Activated T-cell treated with anti-CD3 and anti-CD28 coated beads for 48 hours (primary cell): ENCODE measurements at places on chromosomes 7 and 10.

- DNase-seq, result no peak
These were observed 984.8 kb upstream of the LRRTM3 start for GRCh38 chr10:65940816-65941662.

GRCh38 chr7:133315332-133316040 lies 62.6 kb downstream of the EXOC4 start:
- DNase-seq, result no peak

GRCh38 chr10:84626397-84627087 lies 298.2 kb downstream of the CCSER2 start:
- DNase-seq, result no peak

DNA sequence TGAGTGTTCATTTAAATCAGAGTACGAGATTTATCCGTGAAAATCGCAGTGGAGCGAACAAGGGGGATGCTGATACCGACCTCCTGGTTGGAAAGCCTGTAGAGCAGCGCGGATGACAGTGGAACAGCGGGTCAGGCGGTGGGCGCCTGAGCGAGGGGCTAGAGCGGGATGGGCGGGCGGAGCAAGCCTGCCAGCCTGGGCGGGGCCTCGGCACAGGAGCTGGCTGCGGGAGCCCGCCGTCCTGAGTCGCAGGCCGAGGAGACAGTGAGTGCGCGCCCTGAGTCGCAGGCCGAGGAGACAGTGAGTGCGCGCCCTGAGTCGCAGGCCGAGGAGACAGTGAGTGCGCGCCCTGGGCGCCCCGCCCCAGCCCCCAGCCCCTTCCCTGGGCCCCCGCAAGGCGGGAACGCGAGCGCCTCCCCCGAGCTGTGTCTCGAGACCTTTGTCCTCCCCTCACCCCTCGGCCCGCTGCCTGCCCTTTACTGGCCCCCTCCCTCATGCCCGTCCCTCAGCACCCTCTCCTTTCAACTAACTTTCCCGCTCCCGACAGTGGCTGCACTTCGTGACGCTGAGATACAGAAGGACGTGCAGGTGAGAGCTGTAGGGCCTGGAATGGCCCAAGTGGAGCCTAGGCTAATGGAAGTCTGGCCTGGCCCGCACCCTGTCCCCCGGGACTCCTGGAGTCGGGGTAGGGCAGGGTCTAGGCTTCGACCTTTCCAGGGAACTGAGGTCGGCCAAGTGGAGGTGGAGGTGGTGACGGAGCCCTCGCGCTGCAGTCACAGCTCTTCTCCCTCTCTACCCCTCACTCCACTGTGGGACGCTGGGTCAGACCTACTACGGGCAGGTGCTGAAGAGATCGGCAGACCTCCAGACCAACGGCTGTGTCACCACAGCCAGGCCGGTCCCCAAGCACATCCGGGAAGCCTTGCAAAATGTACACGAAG lies at the start of gene AS3MT:
Gene AS3MT (plus strand): TSS at position 213 of the 941 bp plus-strand sequence. CDS start 123 bp downstream, at position 336.
- DNase-seq, result peak; percentile 31

DNA sequence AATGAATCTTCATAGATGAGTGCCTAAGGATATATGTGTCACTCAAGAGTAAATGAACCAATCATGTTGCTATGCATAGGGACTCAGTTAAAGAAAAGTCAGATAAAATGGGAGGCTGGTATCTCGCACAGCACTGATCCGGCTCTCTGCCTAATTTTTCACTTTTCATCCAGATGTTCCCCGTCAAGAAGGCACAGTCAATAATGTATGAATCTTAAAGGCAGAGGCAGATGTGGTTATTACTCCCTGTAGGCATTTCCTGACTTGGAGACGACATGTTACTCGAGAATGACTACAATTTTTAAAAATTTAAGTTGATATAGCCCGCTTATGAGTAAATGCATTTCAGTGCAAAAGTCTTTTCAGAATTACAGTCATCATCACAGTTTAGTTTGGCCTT lies 113.6 kb downstream of the TBXAS1 start:
- no peak for DNase-seq

- no peak for DNase-seq
These were observed 554.4 kb downstream of the INHBA start for GRCh38 chr7:41148521-41148951.

DNA sequence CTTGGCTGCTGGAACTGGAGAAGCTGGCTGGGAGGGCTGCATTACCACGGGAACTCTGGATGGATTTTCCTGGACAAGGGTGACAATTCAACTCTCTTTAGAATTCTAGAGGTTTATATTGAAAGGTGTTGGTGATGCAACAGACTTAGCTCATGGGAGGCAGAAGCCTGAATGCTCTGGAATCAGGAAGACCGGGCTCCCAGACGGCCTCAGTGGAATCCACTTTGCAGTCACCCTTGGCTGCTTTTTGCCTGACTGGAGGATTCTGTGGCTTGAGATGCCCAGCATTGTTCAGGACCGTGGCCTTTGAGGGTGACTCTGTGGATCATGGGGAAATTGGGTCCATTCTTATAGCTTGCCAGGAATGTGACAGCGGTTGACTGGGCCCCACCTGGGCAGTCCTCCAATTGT lies 32.3 kb downstream of the PYROXD2 start:
- DNase-seq, result no peak

- DNase-seq, result peak; percentile 57
These were observed 68.8 kb downstream of the NRP1 start for GRCh38 chr10:33265621-33266020.

- DNase-seq, result no peak
These were observed 2.7 kb upstream of the NRG3 start for GRCh38 chr10:81872206-81872862.

- no peak for DNase-seq
These were observed 1098.0 kb upstream of the C7orf33 start for GRCh38 chr7:147492606-147493005.

DNA sequence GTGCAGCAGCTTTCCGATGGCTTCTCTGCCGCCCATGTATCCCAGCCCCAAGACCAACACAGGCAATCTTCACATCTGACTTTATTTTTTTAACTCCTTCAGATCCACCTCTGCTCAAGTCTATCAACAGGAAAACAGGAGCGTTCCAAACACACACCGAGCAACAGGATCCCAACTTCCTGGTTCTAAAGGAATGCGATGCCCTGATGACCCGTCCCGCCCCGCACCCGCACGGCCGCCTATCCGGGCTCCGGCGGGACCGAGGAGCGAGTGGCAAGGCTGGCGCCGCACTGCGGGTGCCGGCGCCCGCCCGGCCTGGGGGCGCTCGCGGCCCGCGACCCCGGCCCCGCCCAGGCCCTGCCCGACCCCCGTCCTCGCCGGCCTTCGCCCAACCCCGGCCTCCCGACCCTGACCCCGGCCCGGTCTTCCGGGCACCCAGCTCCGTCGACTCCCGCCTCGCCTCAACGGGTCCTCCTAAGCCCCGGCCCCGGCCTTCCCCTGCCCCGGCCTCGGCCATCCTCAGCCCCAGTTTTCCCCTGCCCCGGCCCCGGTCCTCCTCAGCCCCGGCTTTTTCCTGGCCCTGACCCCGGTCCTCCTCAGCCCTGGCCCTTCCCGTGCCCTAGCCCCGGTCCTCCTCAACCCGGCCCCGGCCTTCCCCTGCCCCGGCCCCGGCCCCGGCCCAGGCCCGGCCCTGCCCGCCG lies 730 bp downstream of the LARP4B start:
- DNase-seq, result peak; percentile 15

DNA sequence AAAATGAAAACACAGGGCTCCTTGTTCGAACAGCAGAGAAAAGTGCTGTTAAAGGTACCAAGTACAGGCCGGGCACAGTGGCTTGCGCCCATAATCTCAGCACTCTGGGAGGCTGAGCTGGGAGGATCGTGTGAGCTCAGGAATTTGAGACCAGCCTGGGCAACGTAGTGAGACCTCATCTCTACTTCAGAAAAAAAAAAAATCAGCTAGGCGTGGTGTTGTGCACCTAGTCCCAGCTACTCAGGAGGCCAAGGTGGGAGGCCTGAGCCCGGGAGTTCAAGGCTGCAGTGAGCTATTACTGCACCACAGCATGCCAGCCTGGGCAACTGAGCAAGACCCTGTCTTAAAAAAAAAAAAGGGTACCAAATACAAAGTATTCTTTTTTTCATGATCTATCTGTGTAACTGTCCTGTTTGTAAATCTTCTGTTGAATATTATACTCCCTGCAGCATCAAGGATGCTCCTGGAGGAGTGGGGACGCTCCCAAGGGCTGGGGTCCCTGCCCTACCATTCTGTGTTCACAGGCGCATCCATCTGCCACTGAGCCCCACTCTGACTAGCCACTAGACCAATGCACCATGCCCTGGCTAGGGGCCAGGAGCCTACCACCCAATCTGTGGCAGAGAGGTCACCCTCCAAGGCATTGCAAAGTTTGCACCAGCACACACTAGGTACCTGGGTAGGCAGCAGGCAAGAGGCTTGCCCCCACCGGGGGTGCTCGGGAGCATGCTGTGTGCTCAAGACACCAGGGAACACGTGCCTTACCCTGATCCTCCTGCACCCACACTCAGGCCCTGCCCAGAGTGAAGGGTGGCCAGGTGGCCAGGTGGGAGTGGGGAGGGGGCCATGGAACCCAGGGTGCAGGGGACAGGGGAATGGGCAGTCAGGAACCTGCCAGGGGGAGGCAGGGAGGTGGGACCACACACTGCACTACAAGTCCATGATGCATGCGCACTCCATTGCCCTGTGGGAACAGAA lies 67.3 kb upstream of the KMT2C start:
- DNase-seq, result no peak

- DNase-seq, result no peak
These were observed 161.4 kb downstream of the PIP4K2A start for GRCh38 chr10:22552888-22553378.

DNA sequence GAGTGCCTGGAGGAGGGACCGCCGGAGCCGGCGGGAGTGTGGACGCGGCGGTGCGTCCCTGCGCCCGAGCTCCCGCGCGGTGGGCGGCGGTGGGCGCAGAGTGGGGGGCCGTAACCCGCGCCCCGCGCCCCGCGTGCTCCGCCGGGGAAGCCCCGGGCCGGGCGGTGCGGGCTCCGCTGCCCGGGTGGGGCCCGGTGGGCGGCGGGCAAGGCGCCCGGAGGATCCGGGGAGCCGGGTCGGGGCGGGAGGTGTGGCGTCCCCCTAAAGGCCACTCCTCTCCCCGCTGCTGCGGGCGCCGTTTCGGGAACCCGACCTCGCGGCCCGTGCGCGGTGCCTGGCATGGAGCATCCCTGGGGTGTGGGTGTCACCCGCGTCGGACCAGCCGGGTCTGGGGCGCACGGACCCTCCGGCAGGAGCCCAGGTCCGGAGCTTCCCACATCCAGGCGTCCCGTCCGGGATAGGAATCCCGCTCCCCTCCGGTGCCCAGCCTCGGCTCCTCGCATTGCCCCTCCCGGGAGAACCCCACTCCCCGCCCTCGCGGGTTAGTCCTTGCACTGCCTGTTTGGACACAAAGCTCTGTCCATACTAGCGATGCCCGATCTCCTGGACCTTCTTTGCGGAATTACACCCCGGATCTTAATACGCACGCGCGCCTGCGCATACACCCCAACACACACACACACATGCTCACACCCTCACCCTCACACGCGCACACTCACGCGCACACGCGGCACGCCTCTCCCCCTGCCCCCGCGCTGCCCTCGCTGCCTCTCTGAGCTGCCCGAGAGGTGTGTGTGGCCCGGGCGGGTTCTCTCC lies 723 bp downstream of the MTURN start:
- peak; percentile 39 for DNase-seq

DNA sequence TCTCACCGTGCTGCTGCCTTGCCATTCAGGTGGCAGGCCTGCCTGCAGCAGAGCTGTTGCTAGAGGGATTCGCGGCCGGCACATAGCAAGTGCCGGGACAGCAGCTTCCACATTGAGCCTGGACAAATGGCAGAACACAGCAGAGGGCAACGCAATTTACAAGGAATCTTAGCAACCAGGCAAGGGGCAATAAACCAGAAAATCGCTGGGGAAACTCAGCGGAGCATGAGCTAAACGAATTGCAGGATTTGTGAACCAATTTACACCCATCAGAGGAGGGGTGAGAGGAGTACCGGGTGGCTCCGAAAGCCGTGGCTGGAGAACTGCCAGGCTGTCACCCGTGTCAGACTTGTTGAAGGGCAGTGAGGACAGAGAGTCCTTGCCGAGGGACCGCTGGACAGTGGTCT lies 58.6 kb upstream of the LOXL4 start:
- DNase-seq, result no peak

DNA sequence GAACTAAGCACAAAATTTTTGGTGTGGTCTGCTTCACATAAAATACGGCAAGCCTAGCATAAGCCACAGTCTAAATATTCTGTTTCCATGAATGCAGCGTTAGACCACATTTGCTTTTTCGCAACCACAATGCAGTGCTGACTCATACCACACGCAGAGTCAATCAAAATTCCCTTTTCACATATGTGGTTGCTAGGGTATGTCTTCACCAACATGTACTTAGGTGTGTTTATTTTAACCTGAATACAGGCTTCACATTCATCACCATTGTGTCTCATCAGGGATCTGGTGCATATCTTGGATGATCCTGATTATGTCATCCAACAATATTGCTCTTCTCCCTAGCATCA lies 90.8 kb downstream of the CHN2 start:
- DNase-seq, result peak; percentile 34

- no peak for DNase-seq
These were observed 9.6 kb downstream of the TMEM184A start for GRCh38 chr7:1546274-1546908.

GRCh38 chr10:61323726-61324125 lies 129.5 kb downstream of the TMEM26 start:
- DNase-seq, result no peak

DNA sequence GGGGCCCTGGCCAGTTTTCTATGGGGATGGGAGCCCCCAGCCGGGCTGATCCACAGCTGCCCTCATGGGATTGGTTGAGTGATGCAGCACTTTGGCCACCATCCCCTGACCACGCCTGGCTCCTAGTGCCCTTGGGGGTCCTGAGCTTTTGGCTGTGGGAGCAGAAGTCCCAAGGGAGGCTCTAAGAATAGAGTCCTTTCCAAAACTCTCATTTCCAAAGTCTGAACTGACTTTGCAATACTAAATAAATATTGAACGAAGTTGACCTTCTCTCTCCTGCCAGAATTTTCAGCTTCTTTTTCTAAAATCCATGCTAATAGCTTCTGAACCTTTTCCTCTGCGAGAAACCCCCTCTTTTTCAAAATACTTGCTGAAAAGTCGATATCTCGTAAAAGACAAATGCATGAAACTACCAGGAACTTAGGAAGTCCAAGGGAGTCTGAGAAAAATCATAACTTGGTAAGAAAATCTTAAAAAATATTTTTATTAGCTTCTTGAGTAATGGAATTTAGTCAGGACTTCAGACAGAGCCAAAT lies 62.7 kb upstream of the IGFBP3 start:
- DNase-seq, result no peak

- DNase-seq, result no peak
These were observed 61.1 kb downstream of the GNAT3 start for GRCh38 chr7:80450621-80451308.

- DNase-seq, result no peak
These were observed 942.2 kb downstream of the REEP3 start for GRCh38 chr10:64463406-64463805.
